ENCODE measurements at places on chromosomes 3 and 15.
A peak's percentile ranks its signal among the peaks of the same experiment; 100 is the strongest.

- no peak for DNase-seq
Observed at GRCh38 chr15:45583731-45584639, 3.2 kb upstream of the BLOC1S6 start.

DNA sequence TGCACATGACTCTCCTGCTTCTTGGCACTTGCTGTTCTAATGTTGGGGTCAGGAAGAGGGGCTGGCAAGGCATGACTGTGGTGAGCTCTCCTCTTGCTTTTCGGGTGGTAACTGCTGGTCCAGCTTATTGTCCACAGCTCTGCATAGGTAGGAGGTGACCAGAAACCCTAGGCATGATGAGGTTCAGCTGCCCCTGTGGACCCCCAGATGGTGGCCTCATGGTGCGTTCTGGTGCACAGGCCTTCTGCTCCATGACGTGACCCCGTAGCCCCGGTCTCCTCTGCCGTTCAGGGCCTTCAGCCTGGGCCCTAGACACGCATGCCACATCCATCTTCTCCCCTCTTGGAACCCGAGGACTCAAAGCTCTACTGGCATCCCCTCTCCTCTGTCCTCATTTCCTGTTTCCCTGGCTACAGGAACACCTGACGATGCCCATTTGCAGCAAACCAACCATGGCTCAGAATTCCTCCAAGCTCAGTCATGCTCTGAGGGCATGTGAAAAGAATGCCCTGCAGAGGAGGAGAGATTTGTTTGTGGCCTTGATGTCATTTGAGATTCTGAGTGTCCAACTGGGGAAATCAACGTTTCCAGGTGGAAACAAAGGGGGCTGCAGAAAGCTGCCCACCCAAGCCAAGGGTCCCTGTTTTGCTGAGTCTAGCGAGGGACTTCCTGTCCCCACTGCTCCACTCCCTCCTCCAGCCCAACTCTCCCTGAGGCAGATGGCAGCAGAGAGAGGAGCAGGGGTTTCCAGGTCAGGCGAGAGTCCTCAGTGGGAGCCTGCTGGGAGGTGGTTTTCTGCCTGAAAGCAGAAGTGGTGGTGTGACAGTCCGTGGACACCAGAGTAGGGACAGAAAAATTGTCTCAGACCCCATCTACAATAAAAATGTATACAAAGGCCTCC is 198.7 kb upstream of the LYSMD4 start:
- DNase-seq, result no peak

GRCh38 chr3:38604246-38604645 is 45.2 kb downstream of the SCN5A start:
- no peak for DNase-seq

- no peak for DNase-seq
Observed at GRCh38 chr15:88178631-88179030, 77.9 kb downstream of the NTRK3 start.

GRCh38 chr15:93210995-93211394 is 122.0 kb upstream of the RGMA start:
- DNase-seq, result no peak

GRCh38 chr3:133868758-133869475 is 26.8 kb downstream of the RAB6B start:
- no peak for DNase-seq

- no peak for DNase-seq
Observed at GRCh38 chr3:115085197-115085865, 61.8 kb downstream of the ZBTB20 start.

GRCh38 chr3:127482216-127483004 is 108.1 kb downstream of the TPRA1 start:
- no peak for DNase-seq

DNA sequence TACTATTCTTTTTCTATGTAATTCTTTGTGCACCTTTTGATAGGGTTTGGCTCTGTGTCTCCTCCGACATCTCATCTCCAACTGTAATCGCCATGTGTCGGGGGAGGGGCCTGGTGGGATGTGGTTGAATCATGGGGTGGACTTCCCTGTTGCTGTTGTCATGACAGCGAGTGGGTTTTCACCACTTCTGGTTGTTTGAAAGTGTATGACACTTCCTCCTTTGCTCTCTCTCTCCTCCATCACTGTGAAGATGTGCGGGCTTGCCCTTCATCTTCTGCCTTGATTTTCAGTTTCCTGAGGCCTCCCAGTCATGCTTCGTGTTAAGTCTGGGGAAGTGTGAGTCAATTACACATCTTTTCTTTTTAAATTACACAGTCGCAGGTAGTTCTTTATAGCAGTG is 225.8 kb upstream of the DPPA4 start:
- DNase-seq, result no peak

DNA sequence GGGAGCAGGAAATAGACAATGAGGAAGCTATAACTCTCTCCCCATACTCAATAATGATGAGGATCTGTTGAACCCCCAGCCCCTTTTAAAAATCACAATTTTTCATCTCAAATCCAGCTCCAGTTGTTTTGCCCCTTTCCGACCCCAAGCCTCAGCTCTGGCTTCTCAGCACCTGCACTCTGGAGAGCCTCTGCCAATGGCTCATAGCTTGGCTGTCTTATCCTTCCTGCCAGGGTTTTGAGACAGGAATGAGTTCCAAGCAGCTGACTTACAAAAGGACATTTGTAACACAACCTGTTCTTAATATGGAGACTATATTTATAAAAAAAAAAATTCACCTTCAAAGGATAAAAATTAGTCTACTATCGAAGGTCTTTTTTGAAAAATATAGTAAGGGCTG is 105.9 kb upstream of the NEDD4 start:
- DNase-seq, result no peak

GRCh38 chr15:64460724-64461720 is 644 bp downstream of the ZNF609 start:
- no peak for DNase-seq

DNA sequence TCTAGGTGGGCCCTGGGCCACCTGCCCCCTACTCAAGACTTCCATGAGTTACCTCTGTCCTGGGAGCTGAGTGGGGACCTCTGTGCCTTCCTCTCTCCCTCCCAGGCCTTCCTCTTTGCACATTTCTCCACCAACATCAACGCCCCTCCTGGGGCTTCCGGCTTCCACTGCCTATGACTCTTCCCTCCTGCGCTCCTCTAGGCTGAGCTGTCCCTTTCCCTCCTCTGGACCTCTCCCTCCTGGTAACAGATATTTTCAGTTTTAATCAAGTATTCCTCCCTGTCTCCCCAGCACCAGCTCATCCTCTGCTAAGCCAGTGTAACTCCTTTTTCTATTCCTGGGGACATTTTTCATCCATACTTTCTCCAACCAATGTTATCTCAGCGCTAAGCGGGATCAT is 160.4 kb downstream of the RAB11A start:
- DNase-seq, result no peak

DNA sequence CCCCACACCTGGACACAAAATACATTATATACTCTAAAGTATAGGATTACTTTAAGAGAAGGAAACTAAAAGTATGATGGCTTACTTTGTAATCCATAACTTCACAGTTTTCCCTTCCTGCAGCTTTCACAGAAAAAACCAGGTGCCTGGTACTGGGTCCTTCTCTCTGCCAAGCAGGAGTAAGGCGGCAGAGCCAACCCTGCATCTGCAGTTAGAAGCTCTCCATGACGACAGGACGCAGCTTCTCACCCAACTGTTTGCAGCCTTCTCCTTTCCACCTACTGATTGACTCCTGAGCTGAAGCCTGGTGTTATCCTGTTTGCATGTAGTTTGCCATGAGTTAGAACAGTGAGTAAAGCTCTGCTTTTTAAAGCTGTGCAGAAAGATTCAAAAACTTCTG is 6.7 kb downstream of the MRAS start:
- no peak for DNase-seq

- DNase-seq, result no peak
Observed at GRCh38 chr3:157123621-157124020, 36.3 kb downstream of the CCNL1 start.

GRCh38 chr15:57307527-57308169 is 68.7 kb upstream of the CGNL1 start:
- no peak for DNase-seq

GRCh38 chr3:144273601-144274000 is 302.0 kb downstream of the DIPK2A start:
- no peak for DNase-seq

- no peak for DNase-seq
Observed at GRCh38 chr3:53101956-53102355, 28.3 kb downstream of the RFT1 start.

- DNase-seq, result no peak
Observed at GRCh38 chr3:16480861-16481545, 32.5 kb downstream of the RFTN1 start.

GRCh38 chr15:45030743-45031142 is 7.7 kb downstream of the SORD start:
- DNase-seq, result no peak

DNA sequence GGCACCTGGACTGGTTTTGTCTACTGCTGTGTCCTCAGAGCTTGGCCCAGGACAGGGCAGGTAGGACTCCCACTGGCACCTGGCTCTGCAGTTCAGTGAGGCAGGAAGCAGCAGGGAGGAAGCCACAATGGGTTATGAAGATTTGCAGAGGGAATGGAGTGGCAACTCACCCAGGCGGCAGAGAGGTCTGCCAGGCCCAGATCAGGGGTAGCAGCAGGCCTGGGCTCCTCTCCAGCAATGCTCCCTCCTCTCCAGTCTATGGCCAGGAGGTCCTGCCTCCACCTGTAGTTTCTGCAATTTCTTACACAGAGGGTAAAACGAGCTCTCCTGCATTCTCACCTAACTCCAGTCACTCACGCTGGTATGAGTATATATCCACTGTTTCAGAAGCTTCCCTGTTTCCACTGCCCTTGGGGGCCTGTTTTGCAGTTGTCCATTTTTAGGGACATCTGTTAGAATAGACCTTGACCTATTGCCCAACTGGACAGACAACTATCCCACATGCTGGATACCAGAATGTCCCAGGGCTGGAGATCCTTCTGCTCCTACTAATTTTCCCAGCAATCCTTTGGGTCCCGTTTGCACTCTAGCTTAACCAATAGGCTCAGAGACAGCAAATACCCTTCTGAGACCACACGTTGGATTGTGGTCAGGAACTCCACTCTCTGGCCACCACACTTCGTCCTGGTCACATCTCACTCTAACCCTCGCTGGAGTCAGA is 35.2 kb downstream of the HMCES start:
- DNase-seq, result no peak

DNA sequence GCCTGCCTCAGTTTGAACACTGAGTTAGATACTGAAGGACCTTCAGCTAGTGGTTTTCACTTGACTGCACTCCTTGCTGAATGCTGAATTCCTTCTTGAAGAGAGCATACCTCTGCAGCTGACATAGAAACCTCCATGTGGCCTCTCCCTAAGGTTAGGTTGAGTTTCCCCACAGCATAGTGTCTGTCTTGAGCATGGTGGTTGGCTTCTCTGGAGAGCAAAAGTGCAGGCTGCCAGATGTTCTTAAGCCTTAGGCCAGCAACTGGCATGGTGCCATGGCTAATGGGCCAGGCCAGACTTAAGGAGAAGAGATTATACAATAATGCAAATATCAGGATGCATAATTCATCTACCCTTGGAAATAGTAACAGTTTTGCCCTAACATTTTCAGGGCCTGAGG is 545.6 kb upstream of the ZNF385D start:
- DNase-seq, result no peak

DNA sequence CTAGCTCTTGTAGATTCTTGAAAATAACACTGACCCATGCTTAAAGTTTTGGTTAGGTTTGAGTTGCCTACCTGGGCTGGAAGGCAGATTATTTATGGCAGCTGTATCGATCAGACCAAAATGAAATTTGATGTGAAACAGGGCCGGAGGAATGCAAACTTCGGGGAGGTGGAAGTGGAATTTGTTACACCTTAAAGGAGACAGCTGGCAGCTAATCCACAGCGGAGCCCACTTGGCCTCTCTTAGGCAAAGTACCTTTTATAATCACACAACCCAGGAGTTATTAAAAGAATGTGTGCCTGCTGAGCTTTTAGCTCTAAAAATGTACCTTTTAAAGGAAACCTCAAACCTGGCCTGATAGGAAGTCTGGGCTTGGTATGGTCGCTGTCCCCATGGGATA is 250.9 kb upstream of the TPM1 start:
- no peak for DNase-seq

DNA sequence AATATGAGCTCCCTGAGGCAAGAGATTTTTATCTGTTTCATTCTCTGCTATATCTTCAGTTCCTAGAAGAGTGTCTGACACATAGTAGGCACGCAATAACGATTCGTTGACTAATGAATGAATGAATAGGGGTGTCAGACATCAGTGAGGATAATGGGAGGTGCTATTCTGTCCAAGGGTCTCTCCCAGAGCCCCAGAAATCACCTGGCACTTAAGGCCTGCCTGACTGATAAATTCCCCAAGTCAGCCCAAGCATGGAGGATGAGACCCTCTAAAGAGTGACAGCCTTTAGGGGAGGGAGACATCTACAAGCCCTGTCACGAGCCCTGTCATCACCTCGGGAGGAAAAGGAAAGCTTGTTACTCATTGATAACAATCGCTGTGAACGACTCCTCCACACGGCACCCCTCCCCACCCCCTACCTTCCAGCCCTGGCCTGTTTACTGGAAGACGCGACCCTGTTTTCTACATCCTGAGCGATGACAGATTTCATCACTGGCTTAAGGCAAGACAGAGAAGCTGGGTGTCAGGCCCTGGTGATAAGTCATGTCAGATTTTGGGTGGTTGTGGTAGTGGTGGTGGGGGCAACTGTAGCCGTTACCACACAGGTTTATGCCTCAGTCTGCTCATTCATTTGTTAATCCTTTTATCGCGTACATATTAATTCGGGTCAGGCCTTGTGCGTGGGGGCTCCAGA is 23.1 kb downstream of the BHLHE40 start:
- peak; percentile 50 for DNase-seq

GRCh38 chr3:177356113-177356512 is 158.8 kb upstream of the TBL1XR1 start:
- DNase-seq, result no peak

DNA sequence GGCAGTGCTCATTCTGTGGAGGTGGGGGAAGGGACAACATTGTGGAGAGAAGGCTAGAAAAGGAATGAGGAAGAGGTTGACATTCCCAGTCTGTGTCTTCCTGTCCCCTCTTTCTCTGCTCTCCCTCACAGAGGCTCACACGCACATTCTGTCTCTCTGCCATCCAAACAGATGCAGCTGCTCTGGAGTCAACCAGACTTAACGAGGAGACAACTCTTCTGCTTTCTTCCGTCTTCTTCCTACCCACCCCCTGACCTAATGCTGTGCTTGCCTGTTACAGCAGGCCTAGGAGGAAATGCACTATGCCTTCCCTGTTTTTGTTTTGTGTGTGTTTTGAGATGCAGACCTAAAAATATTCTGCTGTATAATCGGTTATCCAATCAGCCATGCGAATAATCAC is 121.9 kb downstream of the CACNA1D start:
- no peak for DNase-seq

All from stimulated activated CD8-positive, alpha-beta memory T cell treated with anti-CD3 and anti-CD28 coated beads, Interleukin-7, amount 100 ng/mL, for 24 hours (primary cell).